C1 segment of cervical spinal cord (tissue), 14 donors: ENCODE measurements at places on chromosomes 1 and 21.

- DNase-seq = no peak
Observed at GRCh38 chr1:80582980-80583379, 1217.8 kb upstream of the ADGRL2 start.

DNA sequence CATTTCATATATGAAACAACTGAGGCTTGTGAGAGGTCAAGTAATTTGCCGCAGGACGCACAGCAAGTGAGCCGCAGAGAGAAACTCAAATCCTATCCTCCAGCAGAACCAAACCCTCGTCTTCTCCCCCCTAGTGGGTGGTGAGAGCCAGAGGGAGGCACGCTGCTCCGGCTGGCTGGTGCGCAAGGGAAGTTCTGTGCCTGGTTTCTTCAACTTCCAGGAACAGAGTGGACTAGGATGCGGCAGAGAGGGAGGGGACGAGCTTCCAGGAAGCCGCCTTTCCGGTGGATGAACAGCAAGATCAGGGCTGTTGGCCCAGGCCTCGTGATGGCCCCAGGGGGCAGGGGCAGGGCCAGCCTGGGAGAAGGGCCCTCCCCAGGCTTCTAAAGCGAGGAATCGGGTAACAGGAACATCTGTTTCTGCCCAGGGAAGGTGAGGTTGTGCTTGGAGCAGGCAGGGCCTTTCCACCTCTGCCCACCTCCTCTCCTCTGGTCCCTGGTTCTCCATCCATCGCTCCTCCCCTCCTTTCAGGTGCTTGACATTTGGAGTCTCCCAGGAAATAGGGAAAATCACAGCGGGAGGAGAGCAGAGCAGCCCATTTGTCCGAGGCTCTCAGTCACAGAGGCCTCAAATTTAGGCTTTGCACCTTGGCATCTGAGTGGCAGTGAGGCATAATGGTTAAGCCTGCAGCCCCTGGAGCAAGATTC is 16.8 kb upstream of the PDIK1L start:
- peak; percentile 67 for DNase-seq

DNA sequence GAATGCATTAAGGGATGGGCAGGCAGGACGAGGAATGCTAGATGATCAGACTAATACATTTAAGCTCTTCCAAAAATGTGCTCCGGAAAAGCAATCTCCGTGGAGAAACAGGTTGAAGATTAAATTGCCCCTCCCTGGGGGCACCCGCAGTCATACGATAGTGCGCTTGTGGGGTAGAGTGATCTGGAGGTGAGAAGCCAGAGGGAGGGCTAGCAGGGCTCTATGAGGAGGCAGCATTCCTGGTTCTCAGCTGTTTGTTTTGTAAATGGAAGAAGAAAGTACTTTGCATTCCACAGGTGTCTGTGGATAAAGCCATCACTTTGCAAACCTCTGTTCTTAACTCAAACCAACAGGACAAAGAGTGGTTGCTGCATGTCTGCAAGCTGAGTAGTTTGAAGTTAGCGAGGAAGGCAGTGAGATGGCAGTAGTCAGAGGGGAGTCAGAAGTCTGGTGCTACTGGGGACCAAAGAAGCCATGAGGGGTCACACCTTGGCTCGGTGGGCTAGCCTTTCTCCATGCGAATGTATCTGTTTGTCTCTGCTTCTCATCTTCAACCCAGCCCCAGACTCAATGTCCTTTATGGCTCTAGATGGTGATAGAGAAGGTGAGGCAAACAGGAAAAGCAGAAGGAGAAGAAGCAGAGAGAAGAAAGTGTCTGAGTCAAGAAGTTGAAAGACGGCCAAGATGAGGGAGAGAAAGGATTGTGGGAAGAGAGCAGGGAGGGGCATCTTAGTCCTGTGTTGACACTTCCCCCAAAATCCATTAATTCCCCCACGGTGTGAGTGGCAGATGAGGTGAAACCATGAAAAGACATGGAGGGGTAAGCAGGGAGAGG is 65.2 kb upstream of the GJA8 start:
- no peak for DNase-seq

DNA sequence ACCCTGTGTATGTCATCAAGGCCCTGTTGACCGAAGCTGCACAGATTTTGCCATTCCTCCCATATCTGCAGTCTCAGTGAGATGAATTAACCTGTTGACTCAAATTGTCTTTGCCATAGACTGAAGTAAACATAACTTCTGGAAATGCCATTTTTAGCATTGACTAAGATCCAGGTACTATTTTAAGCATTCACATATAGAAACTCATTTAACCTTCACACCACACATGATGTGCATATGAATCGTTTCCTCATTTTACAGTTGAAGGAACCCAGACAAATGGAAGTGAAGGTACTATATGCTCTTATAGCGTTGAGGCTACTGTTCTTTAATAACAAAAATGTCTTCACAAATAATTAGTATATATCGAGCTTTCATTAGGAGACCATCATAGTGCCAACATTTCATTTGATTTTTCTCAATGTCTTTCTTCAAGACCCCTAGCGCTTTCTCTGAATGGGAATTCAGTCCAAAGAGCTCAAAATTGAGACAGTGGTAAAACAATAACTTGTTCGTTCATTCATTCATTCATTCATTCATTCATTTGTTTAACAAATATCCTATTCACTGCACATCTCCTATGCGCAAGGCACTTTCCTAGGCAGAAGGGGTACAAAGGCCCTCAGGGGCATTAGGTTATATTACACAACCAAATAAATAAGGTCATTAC is 444.7 kb downstream of the ADGRL2 start:
- DNase-seq = no peak

- DNase-seq = no peak
Observed at GRCh38 chr1:30290581-30290980, 432.8 kb downstream of the MATN1 start.

DNA sequence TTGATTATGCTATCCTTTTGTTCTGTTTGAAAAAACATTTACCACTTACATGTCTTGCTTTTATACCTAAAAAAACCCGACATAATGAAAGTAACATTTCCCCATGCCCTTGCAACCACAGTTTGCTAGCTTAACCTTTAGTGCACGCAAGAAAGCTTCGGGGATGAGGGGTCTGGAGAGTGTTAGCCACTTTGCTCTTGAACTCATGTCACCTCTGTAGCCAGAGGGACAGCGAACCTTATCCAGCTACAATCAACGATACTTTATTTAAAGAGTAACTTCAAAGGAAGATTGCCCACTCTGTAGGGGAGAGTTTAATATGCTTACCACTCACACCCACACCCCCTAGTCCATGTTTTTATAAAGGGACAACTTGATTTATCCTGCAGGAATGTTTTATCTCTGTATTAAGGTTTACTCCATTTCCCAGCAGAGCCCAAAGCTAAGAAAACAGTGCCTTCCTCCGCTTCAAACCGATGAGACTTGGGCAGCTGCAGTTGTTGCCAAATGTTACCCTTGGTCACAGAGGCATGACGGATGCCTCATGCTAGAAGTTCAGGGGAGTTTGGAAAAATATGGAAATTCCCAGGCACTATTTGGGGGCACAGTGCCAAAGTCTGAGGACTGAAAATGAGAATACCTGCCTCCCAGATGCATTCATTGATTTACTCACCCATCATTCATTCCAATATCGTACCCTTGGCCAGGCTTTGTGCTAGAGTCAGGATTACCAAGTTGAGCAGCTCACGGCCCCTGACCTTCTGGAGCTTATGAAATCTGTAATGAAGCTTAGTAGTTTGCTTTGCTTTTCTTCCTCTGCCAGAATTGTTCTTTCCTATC is 61.4 kb upstream of the VCAM1 start:
- DNase-seq = no peak

DNA sequence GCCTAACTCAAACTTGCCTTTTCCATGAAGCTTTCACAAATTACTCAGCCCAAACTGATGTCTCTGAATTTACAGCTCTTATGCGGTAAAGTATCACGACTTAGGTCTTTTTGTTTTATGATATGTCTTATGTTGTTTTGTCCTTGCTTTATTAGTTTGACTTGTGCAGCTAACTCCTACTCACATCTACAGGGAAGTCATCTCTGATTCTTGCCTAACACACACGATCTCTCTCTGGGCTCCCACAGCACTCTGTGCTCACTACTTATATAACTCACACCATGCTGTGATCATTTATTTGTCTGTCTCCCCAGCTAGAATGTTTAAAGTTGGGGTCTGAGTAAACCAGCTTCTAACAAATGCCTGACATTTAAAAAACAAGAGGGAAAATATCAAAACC is 9.3 kb upstream of the PI4KB start:
- DNase-seq = no peak

DNA sequence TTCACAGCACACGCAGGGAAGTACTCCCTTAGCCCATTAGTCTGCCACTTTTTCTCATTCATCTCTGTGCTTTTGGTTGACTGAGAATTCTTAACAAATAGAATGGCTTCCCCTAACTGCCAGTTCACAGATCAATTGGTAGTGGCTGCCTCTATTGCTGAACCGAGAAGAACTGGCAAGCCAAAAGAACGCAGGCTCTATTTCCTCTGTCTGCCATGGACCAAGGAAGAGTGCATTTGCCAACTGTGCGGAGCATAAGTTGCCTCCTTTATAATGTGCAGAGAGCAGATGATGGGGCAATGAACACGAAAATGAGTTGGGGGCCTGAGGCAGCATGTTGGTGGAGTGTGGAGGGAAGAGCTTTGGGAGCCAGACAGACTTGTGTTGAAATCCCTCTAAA is 483.1 kb upstream of the CAMK1G start:
- no peak for DNase-seq

DNA sequence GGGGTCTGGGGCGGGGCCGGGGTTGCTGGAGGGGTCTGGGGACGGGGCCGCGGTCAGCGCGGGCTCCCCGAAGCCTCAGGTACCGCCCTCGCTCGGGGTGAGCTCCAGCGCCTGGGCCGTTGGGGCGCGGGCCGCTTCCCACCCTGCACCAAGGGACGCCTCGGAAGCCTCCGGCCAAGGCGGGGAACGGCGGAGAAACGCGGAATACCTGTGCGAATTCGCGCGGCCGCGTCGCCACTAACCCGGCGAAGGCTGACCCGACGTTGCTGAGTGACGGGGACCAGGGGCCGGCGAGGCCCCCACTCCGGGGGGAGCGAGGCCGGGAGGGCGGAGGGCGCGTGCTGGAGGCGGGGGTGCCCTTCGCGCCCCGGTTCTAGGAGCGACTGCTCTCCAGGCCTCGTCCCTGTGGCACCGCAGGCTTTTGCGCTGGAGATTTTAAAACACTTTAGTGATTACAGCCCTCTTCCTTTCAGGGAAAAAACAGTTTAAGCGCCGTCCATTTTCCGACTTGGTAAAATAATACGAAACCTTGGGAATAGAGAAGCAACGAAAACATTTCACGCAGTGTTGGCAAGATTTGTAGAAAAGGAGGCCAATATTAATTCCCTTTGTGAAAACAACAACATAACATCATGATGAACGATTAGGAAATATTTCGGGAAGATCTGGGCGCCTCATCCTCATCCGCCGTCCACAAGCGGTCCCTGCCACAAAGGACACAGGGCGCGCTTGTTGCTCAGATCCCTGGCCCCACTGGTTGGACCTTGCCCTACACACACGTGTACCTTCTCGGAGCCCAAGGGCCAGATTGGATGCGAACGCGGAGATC is 971 bp upstream of the GNG4 start:
- DNase-seq = no peak

DNA sequence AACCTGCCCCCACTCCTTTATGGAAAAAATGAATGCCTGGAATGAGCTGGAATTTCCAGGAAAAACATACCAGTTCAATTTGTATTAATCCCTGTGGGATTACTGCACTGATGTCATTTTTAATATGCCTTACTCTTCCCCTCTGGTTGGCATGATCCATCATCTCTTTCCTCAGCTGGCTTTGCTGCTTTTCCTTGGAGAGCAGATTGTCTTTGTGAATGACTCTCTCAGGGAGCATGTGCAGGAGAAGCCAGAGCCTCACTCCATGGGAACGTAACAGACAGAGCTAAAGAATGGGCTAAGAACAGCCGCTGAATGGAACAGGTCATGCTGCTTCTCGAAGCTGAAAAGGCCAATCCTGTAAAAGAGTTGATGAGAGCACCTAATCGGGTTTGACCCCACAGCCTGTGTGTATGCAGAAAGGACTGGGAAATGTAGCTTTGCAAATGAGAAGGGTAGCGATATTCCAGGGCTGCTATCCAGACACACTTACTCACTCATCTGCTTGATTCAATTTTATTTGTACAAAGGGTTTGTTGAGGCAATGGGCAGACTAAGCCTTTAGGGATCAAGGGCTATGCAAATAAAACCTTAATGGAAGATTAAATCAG is 20.7 kb downstream of the PHC2 start:
- peak; percentile 27 for DNase-seq
